ENCODE measurements at places on chromosomes 3 and 15. TPM values are rescaled to one million over a fixed set of nuclear protein-coding genes. Genes with fewer than 3 reads are reported as not detected.

DNA sequence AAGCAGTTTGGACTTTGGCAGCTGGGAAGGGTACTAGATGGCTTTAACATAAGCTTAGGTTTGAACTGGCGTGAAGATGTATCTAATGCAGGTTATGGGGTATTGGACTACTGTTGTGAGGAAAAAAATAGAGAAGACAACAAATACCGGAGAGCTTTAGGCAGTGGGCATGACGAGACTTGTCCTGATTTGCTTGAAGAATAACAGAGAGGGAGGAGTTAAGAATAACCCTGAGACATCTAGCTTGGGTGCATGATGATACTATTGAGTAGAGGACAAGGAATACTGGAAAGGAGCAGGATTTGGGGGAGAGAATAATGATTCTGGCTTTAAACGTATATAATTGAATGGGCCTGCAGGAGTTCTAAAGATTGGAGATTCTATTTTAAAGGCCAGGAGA is 249.5 kb upstream of the AZI2 start:
- no peak for DNase-seq

ZNF660 gene
- polyA plus RNA-seq: 1.8 TPM

ATP2B2 gene
- polyA plus RNA-seq: not detected

DNA sequence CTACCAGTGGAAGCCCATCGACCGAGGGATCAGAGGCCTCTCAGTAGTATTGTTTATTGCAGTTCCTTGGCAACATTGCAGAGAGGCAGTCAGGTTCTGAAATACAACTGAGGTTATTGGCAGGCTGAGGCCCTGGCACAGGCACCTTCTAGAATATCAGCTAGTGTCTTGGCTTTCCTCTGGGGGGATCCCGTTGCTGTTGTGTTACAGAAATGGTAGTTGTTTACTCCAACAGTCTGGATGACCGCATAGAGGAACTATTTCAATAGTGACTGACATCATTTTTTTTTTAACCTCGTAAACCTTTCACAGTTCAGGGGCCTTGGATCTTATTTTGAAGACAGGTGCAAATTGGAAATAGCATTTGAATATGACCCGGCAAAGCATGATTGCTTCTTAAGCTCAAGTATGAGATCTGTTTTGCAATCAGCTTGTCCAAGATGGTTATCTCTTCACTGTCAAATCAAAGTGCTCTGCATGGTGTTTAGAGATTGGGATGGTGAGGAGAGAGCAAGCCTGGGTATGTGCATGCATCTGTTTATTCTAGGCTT is 63.9 kb downstream of the PGPEP1L start:
- no peak for DNase-seq

- peak; percentile 59 for DNase-seq
Measured at GRCh38 chr3:127651516-127652172, 21.1 kb upstream of the ABTB1 start.

ANKRD34C gene
- not detected for polyA plus RNA-seq

ROPN1 gene
- polyA plus RNA-seq: not detected

GRCh38 chr3:36714343-36715086 is 49.8 kb downstream of the DCLK3 start:
- no peak for DNase-seq

DNA sequence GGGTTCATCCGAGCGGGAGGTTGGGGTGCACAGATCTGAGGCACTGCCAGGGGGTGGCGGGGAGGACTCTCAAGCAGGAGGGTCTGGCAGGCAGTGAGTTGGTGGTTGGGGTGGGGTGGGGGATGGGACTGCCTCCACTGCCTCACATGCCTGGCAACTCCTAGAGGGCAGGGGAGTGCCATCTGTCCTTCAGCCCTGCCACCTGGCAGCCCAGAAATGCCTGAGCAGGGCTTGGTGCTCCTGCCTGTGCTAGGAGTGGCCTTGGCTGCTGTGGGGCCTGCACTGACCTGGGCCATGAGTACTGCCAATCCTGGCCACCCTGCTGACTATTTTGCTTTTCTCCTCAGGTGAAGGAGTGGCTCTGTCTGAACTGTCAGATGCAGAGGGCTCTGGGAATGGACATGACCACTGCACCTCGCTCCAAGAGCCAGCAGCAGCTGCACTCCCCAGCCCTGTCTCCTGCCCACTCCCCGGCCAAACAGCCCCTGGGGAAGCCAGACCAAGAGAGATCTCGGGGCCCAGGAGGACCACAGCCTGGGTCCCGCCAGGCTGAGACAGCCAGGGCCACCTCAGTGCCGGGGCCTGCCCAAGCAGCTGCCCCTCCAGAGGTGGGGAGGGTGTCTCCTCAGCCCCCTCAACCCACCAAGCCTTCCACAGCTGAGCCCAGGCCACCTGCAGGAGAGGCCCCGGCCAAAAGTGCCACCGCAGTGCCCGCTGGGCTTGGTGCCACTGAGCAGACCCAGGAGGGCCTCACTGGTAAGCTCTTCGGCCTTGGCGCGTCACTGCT is 32.0 kb upstream of the APEH start:
- peak; percentile 24 for DNase-seq

DNA sequence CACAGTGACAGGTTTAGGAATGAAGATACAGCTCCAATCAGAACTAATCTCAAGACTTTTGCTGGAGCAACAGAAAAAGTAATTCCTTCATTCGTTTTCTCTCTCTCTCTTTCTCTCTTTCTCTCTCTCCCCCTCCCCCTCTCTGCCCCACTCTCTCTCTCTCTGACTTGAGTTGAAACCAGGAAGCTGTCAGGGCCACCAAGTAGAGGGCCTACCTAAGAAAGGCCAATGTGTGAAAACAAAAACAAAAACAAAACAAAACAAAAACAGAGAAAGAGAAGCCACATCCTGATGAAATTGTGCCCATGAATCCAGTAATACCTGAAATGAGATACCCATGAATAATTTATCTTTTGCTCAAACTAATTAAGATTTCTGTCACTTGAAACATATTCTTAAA is 72.9 kb downstream of the ATP8B4 start:
- DNase-seq: no peak

MUSTN1 gene
- 29.7 TPM for polyA plus RNA-seq

- no peak for DNase-seq
Measured at GRCh38 chr3:39668420-39668819, 141.0 kb upstream of the MYRIP start.

IQCH gene
- 1.2 TPM for polyA plus RNA-seq

ECE2 gene
- not detected for polyA plus RNA-seq

DNA sequence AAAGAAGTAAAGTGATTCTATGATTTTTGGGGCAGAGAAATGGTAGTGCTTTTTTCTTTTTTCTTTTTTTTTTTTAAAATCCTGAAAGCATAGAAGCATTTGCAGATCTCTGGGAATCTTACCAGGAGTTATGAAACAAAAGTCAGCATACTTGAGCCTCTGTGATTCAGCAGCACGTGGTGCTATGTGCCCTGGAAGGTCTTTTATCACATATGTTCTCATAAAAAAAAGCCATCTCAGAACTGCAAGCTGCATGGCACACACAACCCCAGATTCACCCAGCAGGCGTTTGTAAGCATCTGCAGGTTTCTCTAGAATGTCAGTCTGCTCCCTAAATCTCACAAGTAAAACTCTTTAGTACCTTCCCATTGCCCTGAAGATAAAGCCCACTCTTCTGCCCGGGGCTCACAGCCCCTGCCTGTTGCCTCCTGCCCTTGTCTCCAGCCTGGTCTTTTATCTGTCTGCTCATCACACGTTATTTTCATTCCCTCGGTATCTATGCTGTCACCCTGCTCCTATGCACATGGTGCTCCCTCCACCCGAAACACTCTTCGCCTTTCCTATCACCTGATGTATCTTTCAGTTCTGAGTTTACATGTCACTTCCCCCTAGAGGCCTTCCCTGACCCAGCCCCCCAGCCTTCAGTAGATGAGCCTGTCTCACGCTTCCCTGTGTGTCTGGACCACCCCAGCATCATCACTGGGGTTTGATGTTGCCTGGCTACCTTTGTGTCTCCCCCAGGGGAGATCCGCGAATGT is 72.4 kb downstream of the CHDH start:
- no peak for DNase-seq

MAPKBP1 gene
- polyA plus RNA-seq: 13.6 TPM

GRCh38 chr15:95669146-95669922 is 661.2 kb upstream of the NR2F2 start:
- no peak for DNase-seq

DNA sequence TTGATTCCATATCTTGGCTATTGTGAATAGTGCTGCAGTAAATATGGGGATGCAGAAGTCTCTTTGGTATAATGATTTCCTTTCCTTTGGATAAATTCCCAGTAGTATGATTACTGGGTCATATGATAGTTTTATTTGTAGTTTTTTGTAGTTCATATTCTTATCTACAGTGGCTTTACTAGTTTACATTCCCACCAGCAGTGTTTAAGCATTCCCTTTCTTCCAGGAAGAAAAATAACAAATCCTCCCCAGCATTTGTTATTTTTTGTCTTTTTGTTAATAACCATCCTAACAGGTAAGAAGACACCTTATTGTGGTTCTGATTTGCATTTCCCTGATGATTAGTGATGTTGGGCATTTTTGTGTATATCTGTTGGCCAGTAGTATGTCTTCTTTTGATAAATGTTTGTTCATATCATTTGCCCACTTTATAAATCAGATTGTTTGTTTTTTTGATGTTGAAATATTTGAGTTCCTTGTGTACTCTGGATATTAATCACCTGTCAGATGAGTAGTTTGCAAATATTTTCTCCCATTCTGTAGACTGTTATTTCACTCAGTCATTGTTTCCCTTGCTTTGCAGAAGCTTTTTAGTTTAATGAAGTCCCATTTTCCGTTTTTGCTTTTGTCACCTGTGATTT is 163.3 kb upstream of the THRB start:
- DNase-seq: no peak

GRCh38 chr3:1263121-1263520 is 170.3 kb downstream of the CNTN6 start:
- no peak for DNase-seq

All from aorta (tissue), 5 donors.